ENCODE measurements at places on chromosomes 5 and 9.

- no peak for DNase-seq
These were observed 23.4 kb downstream of the C9orf50 start for GRCh38 chr9:129597355-129598088.

DNA sequence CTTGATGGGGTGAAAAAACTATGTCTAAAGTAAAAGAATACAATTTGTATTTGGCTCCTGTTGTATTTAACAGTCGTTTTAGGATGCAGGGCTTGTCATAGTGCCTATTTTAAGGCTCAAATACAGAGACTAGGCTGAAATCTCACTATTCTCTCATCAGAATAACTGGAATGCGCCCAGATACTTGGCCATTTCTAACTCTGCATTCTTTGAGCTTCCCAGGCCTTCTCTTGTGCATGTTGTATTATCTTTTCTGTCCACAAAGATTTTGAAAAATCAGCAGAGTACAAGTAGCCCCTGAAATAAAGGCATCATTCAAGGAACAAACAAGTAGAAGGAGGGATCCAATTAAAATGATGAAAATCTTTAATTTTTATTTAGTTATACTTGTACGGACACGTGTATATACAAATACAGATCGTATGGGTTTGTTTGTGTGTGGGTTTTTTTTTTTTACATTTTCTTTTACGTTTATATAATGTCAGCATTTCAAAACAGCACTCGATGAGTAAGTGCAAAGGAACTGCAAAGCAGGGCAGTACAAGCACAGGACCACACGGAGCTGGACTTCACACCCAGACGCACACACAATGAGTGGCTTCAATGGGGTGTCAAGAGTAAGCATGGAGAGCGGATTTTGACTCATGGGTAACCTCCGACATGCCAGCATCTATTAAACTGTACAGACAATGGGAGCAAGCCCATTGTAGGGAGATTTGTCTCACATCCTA lies 294.0 kb downstream of the EFNA5 start:
- no peak for DNase-seq

GRCh38 chr5:63500242-63500641 lies 462.0 kb downstream of the HTR1A start:
- no peak for DNase-seq

DNA sequence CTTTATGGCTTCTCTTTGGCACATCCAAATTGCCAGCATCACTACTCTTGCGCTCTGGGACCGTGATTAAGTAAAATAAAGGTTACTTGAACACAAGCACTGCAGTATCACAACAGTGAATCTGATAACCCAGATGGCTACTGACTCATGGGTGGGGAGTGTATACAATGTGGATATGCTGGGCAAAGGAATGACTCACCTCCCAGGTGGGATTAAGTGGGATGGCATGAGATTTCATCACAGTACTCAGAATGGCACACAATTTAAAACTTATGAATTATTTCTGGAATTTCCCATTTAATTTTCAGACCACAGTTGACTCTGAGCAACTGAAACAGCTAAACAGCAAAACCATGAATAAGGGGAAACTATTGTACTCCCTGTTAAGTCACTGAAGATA lies 4.3 kb downstream of the GFM2 start:
- DNase-seq, result no peak

DNA sequence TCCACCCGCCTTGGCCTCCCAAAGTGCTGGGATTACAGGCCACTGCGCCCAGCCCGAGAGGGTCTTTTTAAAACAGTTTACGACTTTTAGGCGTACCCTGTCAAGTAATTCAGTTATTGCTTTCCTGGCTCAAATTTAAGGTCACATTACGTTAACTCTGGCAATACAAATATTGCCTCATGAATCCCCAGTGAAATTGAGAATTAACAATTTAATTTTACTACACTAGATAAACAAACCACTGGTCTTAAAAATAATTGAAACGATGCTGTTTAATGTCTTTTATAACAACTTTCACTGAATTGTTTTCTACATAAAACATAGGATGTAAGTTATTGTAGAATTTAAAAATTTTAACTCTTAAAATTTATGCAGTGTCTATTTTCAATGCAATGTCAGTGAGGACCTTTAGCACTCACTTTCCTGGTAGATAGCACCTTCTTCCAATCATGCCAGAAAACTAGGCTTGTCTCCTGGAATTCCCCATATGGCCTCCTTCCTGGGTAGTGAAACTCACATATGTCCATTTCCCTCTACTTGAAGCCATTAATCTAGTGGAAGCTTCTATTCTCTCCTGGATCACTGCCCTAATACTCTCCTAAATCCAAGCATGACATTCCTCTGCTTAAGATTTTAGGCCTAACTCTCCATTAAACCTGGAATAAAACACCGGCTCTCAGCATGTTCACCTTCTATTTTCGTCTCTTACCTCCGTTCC lies 13.5 kb downstream of the BASP1 start:
- DNase-seq, result no peak

DNA sequence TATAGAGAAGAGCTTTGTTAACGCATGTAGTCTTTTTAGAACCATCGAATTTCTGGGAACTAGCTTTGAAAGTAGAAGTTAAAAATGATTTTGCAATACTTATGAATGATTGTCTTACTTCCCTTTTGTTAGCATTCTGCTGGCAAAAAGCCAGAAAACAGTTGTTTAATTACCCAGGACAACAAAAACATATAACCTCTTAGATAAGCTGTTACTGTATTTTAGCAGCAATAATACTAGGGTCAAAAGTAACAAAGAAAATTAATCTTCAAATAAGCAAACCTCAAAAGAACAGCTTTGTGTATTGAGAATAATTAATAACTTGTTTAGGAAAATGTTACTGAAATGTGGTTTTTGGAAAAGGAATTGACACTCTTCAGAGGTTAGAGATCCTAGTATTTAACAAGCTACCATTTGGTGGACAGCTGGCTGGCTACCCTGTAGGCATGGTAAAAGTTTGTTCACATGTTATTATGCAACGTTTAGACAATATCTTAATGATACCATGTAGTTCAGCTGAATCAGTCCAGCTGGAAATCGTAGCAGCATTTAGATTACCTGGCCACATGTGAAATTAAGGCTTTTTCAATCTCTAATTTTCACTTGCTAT lies 3.8 kb downstream of the FGF10 start:
- no peak for DNase-seq

Data from naive B cell (primary cell).